Hematopoietic multipotent progenitor cell treated with erythropoietin and hydrocortisone succinate and interleukin-3 and kit ligand, for 4 days (in vitro differentiated cells): ENCODE measurements at places on chromosomes 5 and 9.
A peak's percentile ranks its signal among the peaks of the same experiment; 100 is the strongest.

GRCh38 chr5:177610770-177611445 lies 11.0 kb downstream of the B4GALT7 start:
- no peak for DNase-seq

GRCh38 chr5:151902215-151902614 lies 22.4 kb downstream of the GLRA1 start:
- no peak for DNase-seq

- no peak for DNase-seq
Observed at GRCh38 chr9:70765946-70766345, 351.5 kb upstream of the KLF9 start.

DNA sequence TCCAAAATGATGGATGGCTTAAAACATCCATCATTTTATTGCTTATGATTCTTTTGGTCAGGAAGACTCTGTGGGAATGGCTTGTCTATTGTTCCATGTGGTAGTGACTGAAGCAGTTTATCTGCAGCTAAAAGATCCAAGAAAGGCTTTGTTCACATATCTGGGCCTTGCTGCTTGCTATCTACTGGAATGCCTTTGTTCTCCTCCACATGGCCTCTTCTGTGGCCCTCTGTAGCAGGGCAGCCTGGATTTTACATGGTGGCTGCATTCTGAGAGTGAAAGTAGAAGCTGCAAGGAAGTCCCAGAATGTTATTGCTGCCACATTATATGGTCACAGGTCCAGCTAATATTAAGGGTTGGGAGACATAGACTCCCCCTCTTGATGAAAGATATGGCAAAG lies 35.1 kb downstream of the DMXL1 start:
- DNase-seq: no peak

DNA sequence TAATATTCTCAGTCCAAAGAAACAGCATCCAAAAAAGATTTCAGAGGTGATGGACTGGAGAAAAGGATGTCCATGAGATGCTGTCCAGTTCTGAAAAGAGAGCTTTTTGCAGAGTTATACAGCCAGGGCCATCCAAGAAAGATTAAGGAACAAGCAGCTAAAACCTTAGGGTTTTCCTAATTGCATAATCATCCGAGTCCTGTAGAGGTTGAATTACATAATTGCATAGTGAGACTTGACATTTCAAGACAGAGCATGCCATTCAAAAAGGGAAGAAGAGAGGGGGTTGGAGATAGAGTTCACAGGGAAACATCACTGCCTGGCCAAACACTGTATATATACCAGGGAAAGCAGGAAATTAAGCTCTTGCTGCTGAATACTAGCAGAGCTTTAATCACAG lies 1729.2 kb upstream of the WWC1 start:
- peak; percentile 20 for DNase-seq

- DNase-seq: no peak
Observed at GRCh38 chr9:126613651-126614050, at the start of gene LMX1B. TSS of gene LMX1B (plus strand) at chr9:126613928. CDS start at chr9:126614450, 522 bp downstream.

DNA sequence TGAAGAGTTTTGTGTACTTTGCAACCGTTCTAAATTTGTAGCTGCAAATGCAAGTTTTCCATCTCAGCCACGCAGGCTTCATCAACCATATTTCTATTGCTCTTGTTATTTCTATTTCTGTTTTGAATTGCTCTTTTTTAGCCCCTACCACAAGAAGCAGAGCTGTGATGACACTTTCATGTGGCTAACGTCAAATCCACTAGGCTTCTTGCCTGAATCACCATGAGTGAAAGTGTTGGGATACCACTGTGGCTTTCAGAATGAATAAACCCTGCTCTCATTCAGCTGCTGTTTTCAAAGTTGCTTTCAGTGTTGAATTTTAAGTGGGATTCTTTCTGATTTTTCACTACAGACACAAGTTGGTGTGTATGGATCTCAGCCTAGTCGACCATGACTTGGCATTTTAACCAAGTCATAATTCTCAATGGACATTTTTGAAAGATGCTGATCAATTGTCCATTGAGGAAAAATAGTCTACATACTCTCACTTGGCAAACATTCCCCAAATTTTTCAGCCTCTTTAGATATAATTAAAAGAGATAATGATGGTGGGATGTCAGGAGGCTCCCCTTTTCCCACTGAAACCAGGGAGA lies 41.0 kb upstream of the MTAP start:
- DNase-seq: no peak

DNA sequence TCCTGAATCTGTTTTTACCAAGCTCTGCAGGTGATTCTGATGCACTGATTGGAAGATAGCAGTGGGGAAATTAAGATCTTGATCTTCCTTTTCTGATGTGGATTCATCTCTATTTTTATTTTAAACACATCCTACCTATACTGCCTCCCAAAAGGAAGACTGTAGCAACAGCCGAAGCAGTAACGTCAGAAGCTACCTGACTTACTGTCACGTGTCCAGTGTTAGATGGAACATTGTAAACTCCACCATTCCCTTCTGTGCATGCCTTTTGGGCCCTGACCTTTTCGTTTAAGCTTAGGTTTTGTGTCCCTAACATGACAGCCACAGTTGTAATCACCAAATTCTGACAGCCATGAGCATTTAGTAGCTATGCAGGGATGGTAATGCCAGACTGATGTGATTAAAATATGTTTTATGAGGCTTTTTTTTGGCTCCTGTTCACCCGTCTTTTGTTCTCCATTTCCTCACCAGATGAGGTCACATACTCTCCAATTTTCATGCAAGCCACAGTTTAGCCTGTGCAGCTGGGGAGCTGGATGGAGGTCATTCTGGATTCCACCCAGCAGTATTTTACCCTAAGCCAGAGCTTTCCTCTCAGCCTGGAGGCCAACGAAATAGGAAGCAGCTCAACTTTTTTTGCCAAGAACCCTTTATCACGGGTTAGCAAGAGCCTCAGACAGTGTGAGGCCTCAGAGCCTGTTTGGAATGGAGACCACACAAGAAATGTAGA lies 15.6 kb upstream of the FOXD1 start:
- DNase-seq: no peak

DNA sequence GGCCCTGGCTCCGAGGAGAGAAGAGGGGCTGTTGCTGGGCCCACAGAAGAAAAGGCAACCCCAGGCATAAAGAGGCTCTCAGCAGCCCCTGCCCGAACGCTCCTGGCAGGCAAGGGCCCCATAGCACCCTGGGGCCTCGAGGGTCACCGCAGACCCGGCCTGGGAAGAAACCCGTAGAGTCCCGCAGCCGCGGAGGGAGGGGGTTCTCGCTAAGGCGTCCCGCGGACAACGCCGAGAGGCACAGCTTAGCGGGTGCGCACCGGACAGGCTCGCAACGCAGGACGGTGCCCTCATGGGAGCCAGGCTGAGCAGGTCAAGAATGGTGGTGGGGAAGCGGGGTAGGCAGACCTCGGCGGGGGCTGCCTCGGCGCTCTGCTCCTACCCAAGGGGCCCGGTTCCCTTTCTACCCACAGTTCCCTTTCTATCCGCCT lies 6.7 kb downstream of the PITX1 start:
- DNase-seq: no peak

GRCh38 chr9:84781458-84781857 lies 111.9 kb downstream of the NTRK2 start:
- DNase-seq: peak; percentile 55

- peak; percentile 58 for DNase-seq
Observed at GRCh38 chr9:35649431-35650340, 1.0 kb downstream of the SIT1 start.

- no peak for DNase-seq
Observed at GRCh38 chr9:123394291-123395235, 38.6 kb downstream of the CRB2 start.
